ENCODE measurements at places on chromosomes 2 and 18. TPM values are rescaled to one million over a fixed set of nuclear protein-coding genes. Genes with fewer than 3 reads are reported as not detected.

Gene ALK
- total RNA-seq, result 0.46 TPM

- DNase-seq, result no peak
- H3K27ac ChIP-seq, result no peak overlapping the region
- H3K4me3 ChIP-seq, result peak overlapping the region; percentile 63
- peaks cover 12% of the 10 kb centered on the region for H3K4me1 ChIP-seq
- H3K36me3 ChIP-seq, result no peaks in the 10 kb centered on the region
These were observed 376.6 kb upstream of the NETO1 start for GRCh38 chr18:73244401-73244800.

Gene CCDC74B
- 12.2 TPM for total RNA-seq

Gene IL36A
- not detected for total RNA-seq

DNA sequence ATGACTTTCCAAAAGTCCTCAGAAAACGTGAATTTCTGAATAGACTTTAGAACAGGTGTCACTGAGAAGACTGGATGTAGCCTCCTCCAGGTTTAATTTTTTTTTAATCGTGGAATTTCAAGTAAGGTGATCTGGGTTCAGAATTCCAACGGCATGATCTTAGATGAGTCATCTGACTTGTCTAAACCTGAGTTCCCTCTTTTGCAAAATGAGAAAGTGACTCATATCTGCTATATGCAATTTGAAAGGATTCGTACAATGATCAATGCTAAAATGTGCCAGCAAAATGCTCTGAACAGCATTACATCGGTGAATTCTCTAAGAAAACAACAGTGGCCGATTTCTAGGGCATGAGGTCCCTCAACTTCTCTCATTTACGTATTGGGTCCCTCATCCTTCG is 69.1 kb upstream of the ZNF516 start:
- no peak for DNase-seq
- H3K27ac ChIP-seq, result no peak overlapping the region
- no peaks in the 10 kb centered on the region for H3K36me3 ChIP-seq
- H3K4me3 ChIP-seq, result no peak overlapping the region

DNA sequence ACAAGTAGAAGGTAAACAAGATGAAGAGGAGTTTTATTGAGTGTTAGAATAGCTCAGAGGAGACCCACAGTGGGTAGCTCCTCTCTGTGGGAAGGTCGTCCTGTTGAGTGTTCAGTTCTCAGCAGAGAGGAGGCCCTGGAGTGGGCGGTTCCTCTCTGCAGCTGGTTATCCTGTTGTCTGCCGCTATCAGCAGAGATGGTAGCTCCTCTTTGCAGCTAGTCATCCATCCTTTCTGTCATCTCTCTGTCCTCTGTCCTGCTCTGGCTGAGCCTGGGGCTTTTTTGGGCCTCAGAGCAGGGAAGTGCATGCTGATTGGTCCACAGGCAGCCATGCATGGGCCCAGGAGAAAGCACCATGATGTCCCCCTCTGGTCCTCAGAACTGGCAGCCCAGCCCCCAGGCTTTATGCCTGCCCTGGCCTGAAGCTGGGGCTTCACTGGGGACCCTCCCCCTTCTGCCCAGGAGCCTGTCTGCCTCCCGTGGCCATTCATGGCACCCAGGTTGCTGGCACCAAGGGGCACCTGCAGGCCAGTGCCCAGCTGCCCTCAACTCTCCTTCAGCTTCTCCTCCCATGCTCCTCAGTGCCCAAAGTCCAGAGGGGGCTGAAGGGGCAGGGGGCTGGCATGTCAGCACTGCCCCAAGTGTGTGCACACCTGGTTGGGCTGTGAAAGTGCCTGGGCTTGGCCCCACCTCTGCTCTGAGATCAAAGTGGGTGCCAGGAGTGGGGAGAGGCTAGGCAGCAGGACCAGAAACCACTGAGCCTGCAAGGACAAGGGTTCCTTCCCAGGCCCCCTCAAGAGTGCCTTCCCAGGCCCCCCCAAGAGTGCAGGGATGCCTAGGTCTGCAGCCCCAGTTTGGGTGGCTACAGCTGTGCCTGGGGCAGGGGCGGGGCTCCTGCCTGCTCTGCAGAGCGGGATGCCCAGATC is 98.7 kb downstream of the TWIST2 start:
- H3K27ac ChIP-seq, result no peak overlapping the region
- H3K4me3 ChIP-seq, result no peak overlapping the region
- no peaks in the 10 kb centered on the region for H3K4me1 ChIP-seq
- no peaks in the 10 kb centered on the region for H3K36me3 ChIP-seq
- H3K27me3 ChIP-seq, result no peaks in the 10 kb centered on the region

DNA sequence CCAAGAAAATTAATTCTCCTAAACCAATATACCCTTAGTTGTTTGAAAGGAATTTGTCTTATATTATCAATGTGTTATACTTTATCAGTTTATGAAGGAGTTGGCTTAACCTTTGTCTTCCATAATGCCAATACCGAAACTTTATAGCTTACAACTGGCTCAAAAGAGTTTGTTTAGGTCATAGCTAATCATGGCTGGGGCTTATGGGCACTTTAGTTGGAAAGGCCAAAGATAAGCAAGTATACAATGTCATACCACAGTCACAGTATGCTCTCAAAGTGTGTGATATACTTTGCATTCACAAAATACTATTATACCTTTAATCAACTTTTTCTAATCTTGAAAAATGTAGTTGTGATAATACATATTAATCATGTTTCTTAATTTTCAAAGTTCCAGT is 2.3 kb downstream of the KLHL41 start:
- DNase-seq, result no peak
- no peak overlapping the region for H3K4me3 ChIP-seq
- H3K27ac ChIP-seq, result no peak overlapping the region
- H3K4me1 ChIP-seq, result peaks cover 9% of the 10 kb centered on the region
- no peaks in the 10 kb centered on the region for H3K36me3 ChIP-seq

Gene ELOA2
- not detected for total RNA-seq

GRCh38 chr2:206477296-206477695 is 34.0 kb downstream of the ADAM23 start:
- no peak overlapping the region for H3K27ac ChIP-seq
- H3K36me3 ChIP-seq, result no peaks in the 10 kb centered on the region
- H3K4me1 ChIP-seq, result no peaks in the 10 kb centered on the region
- no peak overlapping the region for H3K4me3 ChIP-seq

DNA sequence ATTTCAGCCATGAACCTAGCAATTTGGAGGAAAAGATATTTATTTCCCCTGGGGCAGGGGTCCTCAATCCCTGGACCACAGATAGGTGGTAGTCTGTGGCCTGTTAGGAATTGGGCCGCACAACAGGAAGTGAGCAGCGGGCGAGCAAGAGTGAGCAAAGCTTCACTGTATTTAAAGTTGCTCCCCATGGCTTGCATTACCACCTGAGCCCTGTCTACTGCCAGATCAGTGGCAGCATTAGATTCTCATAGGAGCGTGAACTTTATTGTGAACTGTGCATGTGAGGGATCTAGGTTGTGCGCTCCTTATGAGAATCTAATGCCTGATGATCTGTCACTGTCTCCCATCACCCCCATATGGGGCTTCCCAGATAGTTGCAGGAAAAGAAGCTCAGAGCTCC is 127.6 kb downstream of the ICOS start:
- no peak overlapping the region for H3K4me3 ChIP-seq
- H3K27ac ChIP-seq, result no peak overlapping the region
- no peaks in the 10 kb centered on the region for H3K36me3 ChIP-seq
- H3K27me3 ChIP-seq, result no peaks in the 10 kb centered on the region
- no peak for DNase-seq

GRCh38 chr2:171762879-171763573 is 75.8 kb downstream of the DYNC1I2 start:
- no peaks in the 10 kb centered on the region for H3K4me1 ChIP-seq
- no peak overlapping the region for H3K4me3 ChIP-seq
- peaks cover 15% of the 10 kb centered on the region for H3K36me3 ChIP-seq
- DNase-seq, result no peak
- no peak overlapping the region for H3K27ac ChIP-seq
- H3K27me3 ChIP-seq, result no peaks in the 10 kb centered on the region

DNA sequence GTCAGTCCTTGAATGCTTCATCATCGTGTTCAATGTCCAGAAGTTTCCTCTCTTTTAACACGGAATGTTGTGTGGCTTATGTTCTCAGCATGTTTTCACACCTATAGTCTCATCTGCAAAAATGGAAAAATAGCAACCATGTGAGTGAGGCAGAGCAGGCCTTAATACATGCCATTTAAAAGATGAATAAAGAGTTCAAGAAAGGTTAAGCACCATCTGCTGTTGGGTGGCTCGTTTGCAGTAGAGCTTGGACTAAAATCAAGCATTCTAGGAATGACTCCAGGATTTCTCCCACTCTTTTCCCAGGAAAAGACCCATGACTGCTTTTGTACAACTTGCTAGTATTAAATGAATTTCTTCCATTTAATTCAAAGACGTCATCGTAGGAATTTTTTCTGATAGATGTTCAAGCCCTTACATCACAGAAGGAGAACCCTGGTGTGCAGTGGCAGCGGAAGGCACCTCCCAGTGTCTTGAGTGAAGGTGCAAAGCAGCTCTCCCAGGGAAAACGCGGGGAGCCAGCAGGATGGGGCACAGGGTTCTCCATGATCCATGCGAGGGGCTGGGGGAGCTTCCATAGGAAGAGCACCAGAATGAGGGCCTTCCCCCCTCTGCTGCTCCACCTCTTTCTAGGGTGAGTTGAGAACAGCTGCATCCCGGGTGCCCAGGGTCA is 9.6 kb downstream of the DCDC2C start:
- no peaks in the 10 kb centered on the region for H3K27me3 ChIP-seq
- no peak overlapping the region for H3K27ac ChIP-seq
- H3K4me3 ChIP-seq, result no peak overlapping the region
- H3K4me1 ChIP-seq, result no peaks in the 10 kb centered on the region
- DNase-seq, result no peak

- H3K4me3 ChIP-seq, result no peak overlapping the region
- no peaks in the 10 kb centered on the region for H3K27me3 ChIP-seq
- no peak overlapping the region for H3K27ac ChIP-seq
- H3K4me1 ChIP-seq, result no peaks in the 10 kb centered on the region
These were observed 64.0 kb upstream of the CABLES1 start for GRCh38 chr18:23071285-23071684.

Gene AGXT
- 0.18 TPM for total RNA-seq

- DNase-seq, result no peak
- H3K36me3 ChIP-seq, result no peaks in the 10 kb centered on the region
- no peaks in the 10 kb centered on the region for H3K4me1 ChIP-seq
- H3K27ac ChIP-seq, result no peak overlapping the region
- no peaks in the 10 kb centered on the region for H3K27me3 ChIP-seq
These were observed 8.2 kb upstream of the SLC39A10 start for GRCh38 chr2:195648787-195649186.

- no peaks in the 10 kb centered on the region for H3K36me3 ChIP-seq
- H3K27ac ChIP-seq, result no peak overlapping the region
- H3K27me3 ChIP-seq, result no peaks in the 10 kb centered on the region
- no peak for DNase-seq
- no peak overlapping the region for H3K4me3 ChIP-seq
These were observed 29.2 kb downstream of the ATP6V1C2 start for GRCh38 chr2:10750610-10751009.

DNA sequence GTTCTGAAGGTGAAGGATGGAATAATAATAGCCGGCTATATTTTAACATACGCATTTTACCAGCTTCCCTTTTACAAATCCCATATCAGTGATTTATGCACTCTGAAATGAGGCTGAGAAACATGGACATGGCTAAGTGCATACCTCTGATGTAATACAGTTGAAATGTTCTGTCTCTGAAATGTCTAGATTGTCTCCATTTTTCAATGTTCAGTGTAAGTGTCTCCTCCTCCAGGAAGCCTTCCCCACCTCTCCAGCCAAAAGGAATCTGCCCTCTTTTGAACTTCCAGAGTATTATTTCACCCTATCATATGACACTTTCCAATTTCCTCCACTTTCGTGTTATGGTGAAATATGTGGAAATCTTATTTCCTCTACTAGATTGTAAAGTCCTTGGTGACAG is 29.5 kb upstream of the ME2 start:
- H3K27ac ChIP-seq, result no peak overlapping the region
- DNase-seq, result no peak
- H3K36me3 ChIP-seq, result no peaks in the 10 kb centered on the region
- H3K4me3 ChIP-seq, result no peak overlapping the region

Gene MDH1B
- total RNA-seq, result 2.9 TPM

- peaks cover 3% of the 10 kb centered on the region for H3K4me1 ChIP-seq
- no peak overlapping the region for H3K4me3 ChIP-seq
- H3K27ac ChIP-seq, result no peak overlapping the region
- peak; percentile 44 for DNase-seq
- no peaks in the 10 kb centered on the region for H3K27me3 ChIP-seq
These were observed 148.7 kb downstream of the TPO start for GRCh38 chr2:1561811-1562421.

Gene OTOS
- total RNA-seq, result not detected

Gene PRKAG3
- not detected for total RNA-seq

DNA sequence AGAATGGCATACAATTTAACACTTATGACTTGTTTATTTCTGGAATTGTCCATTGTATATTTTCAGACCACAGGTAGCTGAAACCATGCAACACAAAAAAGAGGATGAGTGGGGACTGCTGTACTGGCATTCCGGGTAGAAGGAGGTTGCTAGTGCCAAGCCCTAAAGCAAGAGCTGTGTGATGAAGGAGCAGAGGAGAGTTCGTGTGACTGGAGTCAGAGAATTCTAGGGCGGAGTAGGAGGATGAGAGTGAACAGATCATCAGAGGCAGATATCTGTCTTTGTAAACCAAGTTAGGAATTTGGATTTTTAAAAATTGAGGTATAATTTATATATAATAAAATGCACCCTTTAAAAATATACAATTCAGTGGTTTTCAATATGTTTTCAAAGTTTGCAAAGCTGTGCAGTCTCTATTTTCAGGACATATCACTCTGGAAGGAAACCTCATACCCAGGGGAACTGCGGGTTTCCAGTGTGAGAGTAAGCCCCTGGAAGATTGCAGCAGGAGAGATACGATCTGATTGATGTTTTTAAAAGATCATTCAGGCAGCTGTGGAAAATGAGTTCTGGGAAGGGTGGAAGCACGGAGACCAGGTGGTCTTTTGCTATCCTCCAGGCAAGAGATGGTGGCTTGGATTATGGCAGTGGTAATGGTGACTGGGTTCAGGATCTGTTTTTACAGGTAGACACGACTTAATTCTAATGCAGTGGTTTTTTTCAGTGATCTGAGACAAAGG is 36.4 kb downstream of the TAF1B start:
- no peak overlapping the region for H3K27ac ChIP-seq
- no peaks in the 10 kb centered on the region for H3K27me3 ChIP-seq
- peaks cover 72% of the 10 kb centered on the region for H3K36me3 ChIP-seq

DNA sequence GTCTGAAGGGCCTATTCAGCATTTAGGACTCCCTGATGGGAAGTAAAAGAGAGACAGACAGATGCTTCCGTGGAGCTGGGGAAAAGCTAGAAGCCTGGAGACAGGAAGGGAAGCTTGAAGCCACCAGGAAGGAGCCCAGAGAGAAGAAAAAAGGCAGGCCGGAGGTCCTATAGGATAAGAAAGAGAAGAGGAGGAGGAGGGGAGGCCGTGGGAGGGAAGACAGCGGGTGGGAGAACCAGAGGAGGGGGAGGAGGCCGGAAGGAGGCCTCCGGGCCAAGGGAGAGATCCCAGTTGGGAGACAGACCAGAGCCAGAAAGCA is 107.1 kb upstream of the PKDCC start:
- peak; percentile 81 for DNase-seq
- peaks cover 32% of the 10 kb centered on the region for H3K4me1 ChIP-seq
- peaks cover 6% of the 10 kb centered on the region for H3K27me3 ChIP-seq
- no peaks in the 10 kb centered on the region for H3K36me3 ChIP-seq
- H3K27ac ChIP-seq, result peak overlapping the region; percentile 69
